ENCODE measurements at places on chromosomes 16 and 17. TPM values are rescaled to one million over a fixed set of nuclear protein-coding genes. Genes with fewer than 3 reads are reported as not detected.

Gene CLEC3A
- total RNA-seq = not detected

Gene RNU2-1
- total RNA-seq = not detected

Gene EME1
- total RNA-seq = 0.33 TPM

Gene CDK3
- total RNA-seq = 2.0 TPM

Gene TEX19
- not detected for total RNA-seq

Gene VTN
- total RNA-seq = 5.4 TPM

Gene BAIAP2
- 36.5 TPM for total RNA-seq

Gene TSNAXIP1
- total RNA-seq = not detected

Gene SULT1A3
- 2.0 TPM for total RNA-seq

Gene SGCA
- total RNA-seq = 207 TPM

Gene DNAH3
- not detected for total RNA-seq

Gene SYCE1L
- 1.8 TPM for total RNA-seq

Gene MSLN
- 94.6 TPM for total RNA-seq

Gene HLF
- total RNA-seq = 36.9 TPM

Gene SDR42E1
- total RNA-seq = 0.90 TPM

Gene CD19
- total RNA-seq = 0.24 TPM

Gene TMEM170A
- total RNA-seq = 16.3 TPM

Gene C1QL1
- total RNA-seq = 3.6 TPM

Gene NPB
- total RNA-seq = not detected

Gene RHBDF1
- 12.0 TPM for total RNA-seq

Gene CHST5
- not detected for total RNA-seq

Gene MT1B
- not detected for total RNA-seq

Gene CCL17
- total RNA-seq = not detected

Gene KRTAP4-1
- total RNA-seq = not detected

Gene TENT4B
- 6.1 TPM for total RNA-seq

Gene EVI2B
- 11.3 TPM for total RNA-seq

Gene FAM222B
- 26.5 TPM for total RNA-seq

Gene NF1
- total RNA-seq = 47.5 TPM

Gene CCL13
- 1.3 TPM for total RNA-seq

Gene PNMT
- total RNA-seq = 26.2 TPM

Gene NEUROD2
- not detected for total RNA-seq

Gene CLEC18B
- total RNA-seq = not detected

Gene CCL2
- total RNA-seq = 46.3 TPM

Gene CBLN1
- total RNA-seq = 1.9 TPM

Gene KRTAP2-2
- not detected for total RNA-seq

Gene LITAFD
- total RNA-seq = not detected

Data from right atrium auricular region (tissue), 2 donors.